T-helper 2 cell (primary cell): ENCODE measurements at places on chromosomes 2 and 18.

DNA sequence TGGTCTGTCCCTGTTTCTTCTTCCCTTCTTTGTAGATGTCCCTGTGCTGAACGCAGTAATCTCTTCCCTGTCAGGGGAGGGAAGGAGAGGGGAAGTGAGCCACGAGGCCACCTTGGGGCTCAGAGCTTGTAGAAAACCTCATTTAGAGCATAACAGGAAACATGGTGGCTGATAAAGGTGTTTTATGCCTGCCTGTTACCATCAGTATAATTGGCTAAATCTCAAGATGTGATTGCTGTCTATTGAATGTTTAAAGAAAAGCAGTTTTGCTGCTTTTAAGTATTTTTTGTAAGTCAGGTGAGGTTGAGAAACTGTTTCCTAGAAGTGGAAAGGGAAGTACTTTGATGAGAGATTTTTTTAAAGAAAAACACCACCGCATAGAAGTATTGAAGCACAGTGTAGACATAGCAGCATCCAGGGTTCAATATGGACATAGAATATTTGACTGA lies 59.7 kb upstream of the PDK1 start:
- peak; percentile 11 for DNase-seq

- no peak for DNase-seq
Measured at GRCh38 chr18:58258692-58259342, 214.8 kb downstream of the NEDD4L start.

GRCh38 chr2:217996361-217996760 lies 6.4 kb downstream of the TNS1 start:
- DNase-seq = no peak

DNA sequence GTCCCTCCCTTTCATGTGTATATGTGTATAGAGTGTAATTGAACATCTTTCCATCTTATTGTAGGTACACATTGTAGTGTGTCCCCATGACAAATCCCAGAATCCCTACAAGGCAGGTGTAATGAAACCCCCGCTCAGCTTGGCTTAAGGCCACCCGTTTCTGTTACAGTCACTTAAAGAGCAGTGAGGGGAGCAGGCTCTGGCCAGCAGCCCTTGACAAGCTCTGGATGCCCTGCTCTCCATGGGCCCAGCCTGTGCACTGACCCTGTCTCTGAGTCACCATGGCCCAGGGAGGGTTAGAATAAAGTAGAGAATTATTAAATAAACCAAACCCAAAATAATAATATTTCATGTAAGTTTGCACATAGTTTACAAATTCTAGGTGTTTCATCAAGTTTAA lies 17.2 kb upstream of the MAL start:
- no peak for DNase-seq

DNA sequence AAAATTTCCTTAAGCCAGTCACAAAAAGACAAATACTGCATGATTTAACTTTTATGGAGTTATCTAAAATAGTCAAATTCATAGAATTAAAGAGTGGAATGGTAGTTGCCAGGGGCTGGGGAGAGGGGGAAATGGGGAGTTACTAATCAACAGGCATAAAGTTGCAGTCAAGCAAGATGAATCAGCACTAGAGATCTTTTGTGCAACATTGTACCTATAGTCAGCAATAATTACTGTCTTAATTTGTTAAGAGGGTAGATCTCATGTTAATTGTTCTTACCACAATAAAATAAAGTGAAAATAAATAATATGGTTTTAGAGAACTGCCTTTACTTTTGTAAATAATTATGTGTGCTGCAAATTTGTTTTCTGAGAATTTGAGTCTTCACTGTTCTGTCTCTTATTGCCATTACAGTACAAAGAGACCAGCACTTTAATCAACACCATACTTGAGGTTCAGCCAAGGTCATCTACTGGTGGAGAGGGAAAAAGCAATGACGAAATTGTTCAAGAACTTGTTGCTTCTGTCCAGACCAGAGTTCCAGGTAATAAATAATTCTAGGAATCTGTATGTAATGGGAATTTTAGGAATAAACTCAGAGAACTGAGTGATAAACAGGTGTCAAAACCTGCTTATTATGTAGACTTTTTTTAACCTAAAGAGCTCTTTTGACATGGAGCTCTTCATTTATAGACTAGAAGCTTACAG lies 75.5 kb downstream of the TRABD2A start:
- DNase-seq = no peak

GRCh38 chr18:45527891-45528290 lies 87.4 kb upstream of the SLC14A2 start:
- DNase-seq = no peak

DNA sequence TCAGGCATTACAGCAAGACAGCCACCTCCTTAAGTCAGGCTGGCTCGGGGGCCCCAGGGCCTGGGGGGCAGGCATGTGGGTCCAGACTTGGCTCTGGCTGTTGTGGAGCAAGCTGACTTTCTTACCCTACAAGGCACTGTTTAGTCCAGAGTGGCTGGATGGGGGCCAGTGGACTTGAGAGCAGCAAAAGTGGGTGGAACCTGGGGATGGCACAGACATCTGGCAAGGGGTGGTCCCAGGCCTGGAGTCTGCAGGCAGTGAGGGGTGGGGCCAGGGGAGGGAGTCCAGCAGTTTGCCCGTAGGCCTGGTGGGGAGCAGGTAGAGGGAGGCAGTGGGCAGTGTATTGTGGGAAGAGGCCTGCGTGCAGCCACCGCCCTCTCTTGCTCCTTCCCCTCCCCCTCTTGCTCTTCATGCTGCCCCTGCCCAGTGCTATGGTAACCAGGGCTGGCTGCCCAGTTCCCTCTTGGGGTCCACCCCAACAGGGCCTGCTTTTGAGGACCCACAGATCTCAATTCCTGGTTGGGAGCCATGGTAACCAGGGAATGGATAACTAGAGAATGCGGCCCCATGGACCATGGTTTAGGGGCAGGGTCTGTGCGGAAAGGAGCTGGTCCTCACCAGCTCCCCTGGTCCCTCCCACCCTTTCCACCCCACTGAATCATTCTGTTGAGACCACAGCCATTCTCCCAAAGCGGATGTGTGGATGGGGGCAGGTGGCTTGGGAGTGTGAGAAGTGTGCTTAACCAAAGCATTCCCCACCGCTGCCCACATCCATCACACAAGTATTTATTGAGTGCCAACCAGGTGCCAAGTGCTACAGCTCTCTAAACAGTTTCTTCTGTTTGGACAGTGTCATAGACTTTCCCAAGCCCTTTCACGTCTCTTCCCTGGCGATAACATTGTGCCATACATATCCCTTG lies 19.3 kb downstream of the SPEG start:
- no peak for DNase-seq

DNA sequence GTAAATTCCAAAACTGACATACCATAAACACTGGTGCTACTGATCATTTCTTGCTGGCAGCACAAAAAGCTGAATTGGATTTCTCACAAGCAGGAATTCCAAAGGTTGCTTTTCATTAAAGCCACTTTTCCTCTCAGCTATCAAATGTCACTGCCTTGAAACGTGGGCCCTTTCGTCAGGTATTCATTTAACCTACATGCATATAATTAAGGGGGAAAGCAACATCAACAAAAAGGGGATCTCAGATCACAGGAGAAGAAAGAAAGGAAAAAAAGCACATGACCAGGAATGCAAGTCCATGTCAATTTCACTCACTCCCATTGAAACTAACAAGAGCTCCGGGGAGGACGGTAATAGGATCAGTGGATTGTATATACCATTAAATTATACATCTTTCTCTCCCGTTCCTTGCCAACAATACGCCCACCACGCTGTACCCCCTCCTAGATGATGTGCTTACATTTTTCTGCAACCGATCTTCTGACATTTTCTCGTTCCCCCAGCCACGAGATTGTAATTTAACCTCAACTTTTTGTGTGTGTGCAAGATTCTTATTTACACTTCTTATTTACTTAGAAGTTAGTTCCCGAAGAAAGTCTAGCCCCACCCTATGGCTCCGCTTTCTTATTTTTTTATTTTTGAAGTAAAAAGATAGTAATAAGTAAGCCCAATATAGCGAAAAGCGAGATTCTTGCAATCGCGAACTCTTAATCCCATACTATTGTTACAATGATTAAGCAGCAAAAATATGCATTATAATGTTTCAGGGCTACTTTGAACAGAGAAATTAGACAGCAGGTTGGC lies 725 bp downstream of the FIGN start:
- no peak for DNase-seq

DNA sequence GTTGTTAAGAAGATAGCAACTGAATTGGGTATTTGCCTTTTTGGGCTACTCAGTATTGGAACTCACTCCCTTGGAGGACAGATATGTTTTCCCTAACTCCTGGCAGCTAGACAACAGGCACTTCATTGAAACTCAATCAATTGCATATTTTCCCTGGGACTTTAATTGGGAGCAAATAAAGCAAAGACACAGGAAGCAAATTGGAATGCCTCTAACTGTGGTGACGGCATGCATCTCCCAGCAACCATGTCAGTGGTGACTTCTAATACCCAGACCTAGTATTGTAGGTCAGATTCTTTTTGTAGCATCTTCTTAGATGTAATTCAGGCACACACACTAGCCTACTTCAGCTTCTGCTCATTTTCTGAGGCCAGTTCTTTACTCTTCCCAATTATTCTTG lies 164.2 kb upstream of the SETBP1 start:
- DNase-seq = no peak

DNA sequence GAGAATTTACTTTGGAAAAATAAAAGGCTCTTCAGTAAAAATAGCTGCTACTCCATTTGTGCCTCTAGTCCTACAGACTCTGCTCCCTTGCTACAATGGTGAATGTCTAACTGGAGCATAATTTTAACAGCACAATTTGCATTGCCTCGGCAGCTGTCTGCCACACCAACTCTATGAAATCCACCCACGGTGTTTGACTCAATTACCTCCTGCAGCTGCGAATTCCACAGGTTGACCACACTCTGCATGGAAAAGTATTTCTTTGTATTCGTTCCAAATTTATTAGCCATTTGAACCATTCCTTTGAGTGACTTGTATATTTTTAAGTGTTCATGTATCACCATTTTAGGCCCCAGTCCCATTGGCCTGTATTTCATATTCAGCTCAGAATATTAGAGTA lies 182.1 kb upstream of the CCDC68 start:
- DNase-seq = no peak

DNA sequence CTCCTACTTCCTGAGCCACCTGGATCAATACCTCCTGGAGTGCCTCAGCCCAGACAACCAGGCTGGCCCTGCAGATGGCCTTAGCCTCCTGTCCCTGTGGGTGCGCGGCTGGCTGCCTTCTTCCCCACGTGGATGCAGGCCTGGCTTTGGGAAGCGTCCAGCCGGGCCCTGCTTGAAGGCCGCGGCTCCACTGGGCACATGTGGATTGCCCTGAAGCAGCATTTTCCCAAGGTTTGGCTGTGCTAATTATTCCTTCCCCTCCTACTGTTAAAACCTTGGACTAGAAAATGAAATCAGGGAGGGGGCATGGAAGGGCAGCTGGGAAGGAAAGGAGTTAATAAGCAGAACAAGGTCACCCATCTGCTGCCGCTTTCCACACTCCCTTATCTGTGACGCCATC lies 143.0 kb upstream of the GATA6 start:
- DNase-seq = no peak
